ENCODE measurements at places on chromosomes 12 and 14.

GRCh38 chr12:30166006-30166795 is 382.5 kb upstream of the TMTC1 start:
- DNase-seq: peak; percentile 9

- DNase-seq: no peak
These were observed 4.9 kb upstream of the RIC8B start for GRCh38 chr12:106769546-106769945.

DNA sequence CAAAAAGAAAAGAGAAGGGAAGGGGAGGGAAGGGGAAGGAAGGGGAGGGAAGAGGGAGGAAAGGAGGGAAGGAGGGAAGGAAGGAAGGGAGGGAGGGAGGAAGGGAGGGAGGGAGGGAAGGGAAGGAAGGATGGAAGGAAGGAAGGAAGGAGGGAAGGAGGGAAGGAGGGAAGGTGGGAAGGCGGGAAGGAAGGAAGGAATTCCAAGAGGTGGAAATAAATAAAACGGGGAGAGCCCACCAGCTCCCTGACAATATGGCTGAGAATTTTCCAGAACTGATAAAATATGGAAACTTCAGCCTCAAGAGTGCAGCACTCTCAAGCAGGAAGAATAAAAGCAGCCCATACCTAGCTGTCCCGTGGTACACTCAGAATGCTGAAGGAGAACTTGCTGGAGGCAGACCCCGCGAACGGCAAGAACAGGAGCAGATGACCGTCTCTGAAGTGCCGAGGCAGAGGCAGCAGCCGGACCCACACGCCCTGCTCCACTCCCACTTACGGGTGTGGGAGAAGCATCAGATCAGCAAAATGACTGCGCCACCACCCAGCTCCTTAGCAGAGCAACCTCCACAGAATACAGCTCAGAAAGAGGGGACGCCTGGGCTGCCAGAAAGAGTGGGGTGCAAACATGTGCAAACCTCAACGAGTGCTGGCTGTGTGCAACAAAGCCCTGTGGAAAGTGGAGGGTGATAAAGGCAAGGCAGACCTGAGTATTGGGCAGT is 34.1 kb upstream of the INF2 start:
- DNase-seq: no peak

GRCh38 chr12:58163021-58163420 is 221.7 kb downstream of the ATP23 start:
- DNase-seq: no peak

- DNase-seq: peak; percentile 72
These were observed 18.3 kb downstream of the SLC17A8 start for GRCh38 chr12:100375038-100375735.

GRCh38 chr12:108565976-108566375 is 3.6 kb downstream of the ISCU start:
- DNase-seq: peak; percentile 68

DNA sequence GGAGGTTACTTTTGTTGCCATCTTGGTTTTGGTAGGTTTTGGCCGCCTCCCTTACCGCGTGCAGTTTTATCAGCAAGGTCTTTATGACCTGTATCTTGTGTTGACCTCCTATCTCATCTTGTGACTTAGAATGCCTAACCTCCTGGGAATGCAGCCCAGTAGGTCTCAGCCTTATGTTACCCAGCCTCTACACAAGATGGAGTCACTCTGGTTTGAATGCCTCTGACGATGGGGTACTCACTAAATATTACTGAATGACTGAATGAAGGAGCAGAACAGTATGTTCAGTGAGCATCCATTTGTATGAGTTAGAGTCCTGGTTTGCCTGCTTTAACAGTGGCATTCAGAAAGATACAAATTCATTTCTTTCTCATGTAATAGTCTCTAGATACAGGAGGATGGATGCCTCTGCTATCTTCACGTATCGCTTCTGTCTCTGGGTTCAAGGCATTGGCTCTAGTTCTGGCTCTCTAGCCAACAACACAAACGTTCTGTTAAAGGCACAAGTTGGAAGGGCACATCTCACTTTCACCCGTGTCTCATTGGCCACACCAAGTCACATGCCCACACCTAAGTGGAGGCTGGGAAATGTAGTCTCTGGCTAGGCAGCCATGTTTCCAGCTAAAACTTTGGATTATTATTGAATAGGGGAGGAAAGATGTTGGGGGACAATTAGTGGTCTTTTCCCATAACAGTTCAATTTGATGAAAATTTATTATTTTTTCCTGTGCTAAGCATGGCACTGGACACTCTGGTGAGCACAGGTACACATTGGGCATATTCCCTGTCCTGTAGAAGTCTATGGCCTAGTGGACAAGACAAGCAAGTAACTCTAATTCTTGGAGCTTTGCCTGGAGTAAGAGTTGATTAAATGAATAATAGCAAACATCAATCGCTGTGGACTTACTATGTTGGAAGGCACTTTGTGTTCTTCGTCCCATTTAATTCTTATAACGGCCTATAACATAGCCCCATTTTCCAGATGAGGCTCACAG is 75.2 kb upstream of the RPH3A start:
- no peak for DNase-seq

GRCh38 chr14:100826391-100827100 is 628 bp downstream of the MEG3 start:
- DNase-seq: no peak

GRCh38 chr14:75252254-75252837 is 26.3 kb upstream of the FOS start:
- no peak for DNase-seq

- DNase-seq: no peak
These were observed 91.1 kb downstream of the FOXN3 start for GRCh38 chr14:89325959-89326358.

GRCh38 chr12:16789204-16789790 is 183.3 kb upstream of the LMO3 start:
- DNase-seq: no peak
